ENCODE measurements at places on chromosomes 13 and 19.
A peak's percentile ranks its signal among the peaks of the same experiment; 100 is the strongest.

DNA sequence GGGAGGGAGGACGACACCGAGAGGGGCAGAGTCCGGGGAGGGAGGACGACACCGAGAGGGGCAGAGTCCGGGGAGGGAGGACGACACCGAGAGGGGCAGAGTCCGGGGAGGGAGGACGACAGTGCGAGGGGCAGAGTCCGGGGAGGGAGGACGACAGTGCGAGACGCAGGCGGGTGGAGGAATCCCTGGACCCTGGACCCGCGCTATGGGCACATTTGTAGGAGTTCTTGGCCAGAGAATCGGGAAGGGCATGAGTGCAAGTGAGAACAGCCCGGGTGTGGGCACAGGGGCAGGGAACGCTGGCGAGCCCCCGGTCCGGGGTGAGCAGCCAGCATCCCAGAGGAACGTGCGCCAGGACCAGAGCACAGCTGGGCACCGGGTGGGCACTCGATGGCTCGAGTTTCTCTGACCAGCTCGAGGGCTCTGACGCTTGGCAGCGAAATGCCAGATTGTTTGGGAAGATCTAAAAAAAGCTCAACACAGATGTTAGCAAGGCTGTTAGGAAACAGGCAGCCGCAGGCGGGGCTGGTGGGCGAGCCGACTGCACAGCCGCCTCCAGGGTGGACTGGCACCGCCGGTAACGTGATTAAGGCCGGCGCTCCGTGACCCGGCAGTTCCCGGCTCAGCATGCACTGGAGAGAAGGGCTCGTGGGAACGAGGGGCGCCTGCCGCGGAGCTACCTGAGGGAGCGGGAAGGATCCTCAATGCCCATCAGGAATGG is 17.9 kb upstream of the C2CD4C start:
- peak; percentile 72 for DNase-seq

- no peak for DNase-seq
Measured at GRCh38 chr19:20791806-20792205, 15.7 kb downstream of the ZNF66 start.

DNA sequence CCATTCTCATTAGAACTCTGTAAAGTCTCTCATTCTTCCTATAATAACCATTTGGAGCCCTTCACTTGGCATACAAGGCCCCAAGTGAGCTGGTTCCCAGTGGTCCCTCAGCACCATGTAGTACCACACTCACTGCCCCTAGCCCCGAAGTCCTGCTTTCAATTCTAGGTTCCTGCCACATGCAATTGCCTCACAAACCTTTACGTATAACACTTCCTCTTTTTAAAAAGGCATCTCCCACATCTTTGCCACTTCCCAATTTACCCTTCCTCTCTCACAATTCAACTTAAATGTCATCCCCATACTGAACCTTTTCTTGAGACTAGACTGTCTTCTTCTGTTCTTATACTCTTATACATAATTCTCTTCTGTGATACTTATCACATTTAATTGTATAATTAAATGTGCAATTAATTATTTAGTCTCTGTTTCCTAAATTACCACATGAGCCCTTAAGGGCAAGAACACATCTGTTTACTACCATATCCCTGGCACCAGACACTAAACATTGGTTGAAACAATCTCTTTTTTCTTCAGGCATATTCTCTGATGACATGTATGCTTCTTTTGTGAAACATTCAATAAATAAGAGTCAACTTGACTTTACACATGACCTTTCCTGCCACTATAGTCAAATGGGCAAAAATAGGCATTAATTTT is 304.0 kb downstream of the SPRY2 start:
- DNase-seq = no peak

DNA sequence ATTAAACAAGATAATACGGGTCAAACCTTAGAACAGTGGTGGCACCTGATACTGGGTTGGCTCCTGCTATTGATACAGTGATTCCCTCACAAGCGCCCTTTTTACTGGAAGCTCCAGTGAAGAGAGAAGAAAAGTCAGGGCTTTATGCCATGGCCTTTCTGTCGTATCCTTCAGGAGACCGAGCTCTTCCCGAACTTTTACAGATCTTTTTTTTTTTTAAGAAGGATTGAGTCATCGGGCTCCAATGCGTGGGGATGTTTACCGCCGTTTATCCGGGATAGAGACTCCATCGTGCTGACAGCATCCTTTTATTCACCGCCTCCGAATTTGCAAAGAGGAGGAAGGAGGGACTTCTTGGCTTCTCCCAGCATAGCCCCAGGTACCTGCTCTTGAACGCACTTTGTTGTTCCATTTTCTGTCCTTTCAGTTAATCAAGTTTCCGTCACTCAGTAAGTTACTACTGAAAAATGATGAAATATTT is 574 bp downstream of the ZNF227 start:
- peak; percentile 31 for DNase-seq

- DNase-seq = no peak
Measured at GRCh38 chr13:43744261-43745031, 42.3 kb downstream of the ENOX1 start.

- DNase-seq = no peak
Measured at GRCh38 chr19:38021352-38021751, 114.3 kb downstream of the SIPA1L3 start.

- no peak for DNase-seq
Measured at GRCh38 chr19:55232286-55232602, 3.7 kb upstream of the TMEM86B start.

DNA sequence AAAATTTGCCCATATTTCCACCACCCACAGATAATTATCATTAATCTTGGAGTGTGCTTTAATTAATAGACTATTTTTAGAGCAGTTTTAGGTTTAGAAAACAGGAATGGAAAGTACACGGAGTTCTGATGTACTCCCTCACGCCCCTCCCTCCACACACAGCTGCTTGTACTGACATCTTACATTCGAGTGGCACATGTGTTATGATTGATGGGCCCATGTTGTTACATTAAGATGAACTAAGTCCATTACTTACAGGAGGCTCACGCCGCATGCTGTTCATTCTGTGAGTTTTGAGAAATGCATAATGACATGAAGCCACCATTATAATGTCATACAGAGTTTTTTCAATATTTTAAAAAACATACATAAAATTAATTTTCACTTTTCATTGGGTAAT is 1.2 kb upstream of the SPATA13 start:
- no peak for DNase-seq

GRCh38 chr19:54266133-54266532 is 9.1 kb upstream of the LILRB5 start:
- DNase-seq = peak; percentile 13

Measured in NCI-H2171 (cell line).